ENCODE measurements at places on chromosomes 2 and 18.

- DNase-seq: no peak
Observed at GRCh38 chr2:552906-553305, 124.3 kb downstream of the TMEM18 start.

GRCh38 chr18:50154420-50154819, 40.5 kb downstream of the MYO5B start:
- DNase-seq: no peak

- no peak for DNase-seq
Observed at GRCh38 chr2:1210352-1210751, 202.9 kb upstream of the TPO start.

DNA sequence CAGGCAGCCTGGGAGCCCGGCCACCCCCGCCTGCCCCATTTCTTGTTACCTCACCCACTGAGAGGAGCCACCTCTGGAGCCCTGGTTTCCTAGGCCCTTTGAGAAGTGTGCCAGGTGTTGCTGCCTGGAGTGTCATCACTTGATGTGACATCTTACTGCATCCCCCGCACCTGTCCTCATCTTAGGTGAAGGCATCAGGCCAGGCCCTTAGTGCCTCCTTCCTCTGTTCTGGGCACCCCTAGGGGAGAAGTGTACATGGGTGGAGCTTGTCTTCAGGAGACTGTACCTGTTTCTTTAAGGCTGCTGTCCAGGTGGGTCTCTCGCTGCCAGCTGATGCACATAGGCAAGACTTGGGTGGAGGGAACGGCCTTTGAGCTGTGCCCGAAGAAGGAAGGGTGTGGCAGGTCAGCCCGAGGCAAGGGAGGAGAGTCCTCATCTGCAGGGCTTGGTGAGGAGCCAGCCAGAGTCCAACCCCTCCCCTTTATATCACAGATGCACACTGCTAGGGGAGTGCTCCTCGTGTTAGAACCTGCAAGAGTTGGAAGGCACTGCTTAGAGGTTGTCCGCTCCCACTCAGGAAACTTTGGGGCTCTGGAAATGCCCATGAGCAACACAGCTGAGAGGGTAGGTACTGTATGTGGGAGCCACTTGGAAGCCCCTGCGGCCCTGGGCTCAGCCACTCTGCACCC, 45.9 kb downstream of the NCK2 start:
- DNase-seq: no peak
